ENCODE measurements at places on chromosomes 5 and 9.

DNA sequence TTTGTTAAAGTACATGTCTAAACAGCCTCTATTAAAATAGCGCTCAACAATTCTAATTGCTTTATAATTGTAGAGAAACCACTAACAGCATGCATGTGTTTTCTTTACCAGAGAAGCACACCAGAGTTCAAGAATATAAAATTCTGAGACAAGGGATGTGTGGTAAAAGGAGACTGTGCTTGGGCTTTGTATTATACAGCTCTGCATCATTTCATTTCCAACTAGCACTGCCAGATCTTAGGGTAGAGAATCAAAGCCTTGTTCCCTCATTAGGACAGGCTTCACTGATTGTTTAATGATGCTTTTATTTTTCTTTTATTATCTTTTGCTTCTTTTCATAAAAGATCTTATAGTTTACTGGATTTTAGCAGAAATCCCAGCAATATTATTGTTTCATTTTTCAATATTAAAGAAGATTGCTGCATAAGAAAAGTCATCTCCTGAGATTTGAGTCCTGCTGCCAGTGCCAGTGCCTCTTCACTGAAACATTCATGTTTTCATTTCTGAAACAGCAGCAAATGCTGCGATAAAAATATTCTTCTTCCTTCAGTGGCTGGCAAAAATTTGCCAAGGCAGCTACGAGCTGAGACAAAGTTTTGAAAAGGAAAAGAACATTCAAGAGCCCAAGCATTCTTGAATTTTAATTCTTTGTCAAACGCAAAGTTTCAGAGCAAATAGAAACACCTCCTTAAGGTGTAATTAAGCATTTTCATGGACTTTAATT lies 491.0 kb upstream of the PIK3R1 start:
- DNase-seq: no peak

- DNase-seq: no peak
Observed at GRCh38 chr9:3125602-3126405, 281.9 kb upstream of the PUM3 start.

- no peak for DNase-seq
Observed at GRCh38 chr9:137569609-137570203, 9.0 kb downstream of the DPH7 start.

GRCh38 chr5:878125-878524 lies 14.5 kb downstream of the BRD9 start:
- DNase-seq: no peak

DNA sequence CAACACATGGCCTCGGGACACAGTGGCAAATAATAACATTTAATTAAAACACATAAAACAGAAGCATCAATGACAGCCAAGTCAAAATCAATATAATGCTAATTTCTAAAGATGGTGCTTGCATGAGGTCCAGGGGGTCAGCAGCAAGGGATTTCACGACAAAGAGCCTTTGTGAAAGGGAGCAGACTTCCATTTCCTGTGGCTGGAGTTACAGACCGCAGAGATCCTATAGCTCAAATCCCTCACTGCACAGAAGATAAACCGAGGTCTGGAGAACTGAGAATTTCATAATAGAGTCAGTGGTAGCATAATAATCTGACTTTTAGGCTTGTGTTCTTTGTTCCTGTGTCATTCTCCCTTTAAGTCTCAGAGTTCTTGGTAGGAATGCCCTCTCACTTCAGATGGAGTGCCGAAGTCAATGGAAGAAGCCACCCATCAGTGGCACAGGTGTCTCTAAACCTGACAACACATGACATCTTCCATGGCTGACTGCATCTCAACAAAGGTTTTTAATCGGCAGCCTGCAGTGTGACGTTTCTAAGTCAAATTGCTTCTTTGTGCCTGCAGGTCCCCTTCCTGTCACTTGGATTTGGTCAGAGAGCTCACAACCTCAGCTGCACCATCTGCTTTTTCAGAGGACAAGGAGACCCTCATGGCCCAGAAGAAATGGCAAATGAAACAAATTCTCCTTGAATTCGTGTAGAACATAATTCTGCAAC lies 67.4 kb downstream of the CARTPT start:
- peak; percentile 57 for DNase-seq

- no peak for DNase-seq
Observed at GRCh38 chr5:102591650-102592049, 92.8 kb upstream of the SLCO6A1 start.

- DNase-seq: no peak
Observed at GRCh38 chr9:76649894-76650293, 114.3 kb upstream of the PCA3 start.

GRCh38 chr5:168867241-168867640 lies 288.1 kb upstream of the PANK3 start:
- DNase-seq: no peak

DNA sequence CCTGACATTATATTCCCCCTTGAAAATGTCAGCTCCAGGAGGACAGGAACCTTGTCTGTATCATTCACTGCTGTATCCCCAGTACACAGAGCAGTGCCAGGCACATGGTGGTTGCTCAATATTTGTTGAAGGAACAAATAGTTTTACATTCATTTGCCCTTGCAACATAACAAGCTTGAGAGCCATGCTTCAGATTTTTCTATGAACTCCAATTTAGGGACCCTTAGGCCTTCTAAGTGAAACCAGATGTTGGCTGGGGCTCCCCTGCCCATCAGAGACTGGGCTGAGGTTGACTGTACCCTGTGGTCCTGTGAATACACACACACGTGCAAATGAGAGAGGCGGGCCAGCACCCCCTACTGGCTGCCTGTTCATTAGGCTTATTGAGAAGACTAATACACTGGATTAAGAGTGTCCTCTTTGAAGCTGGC lies 214.9 kb upstream of the WWC1 start:
- no peak for DNase-seq

DNA sequence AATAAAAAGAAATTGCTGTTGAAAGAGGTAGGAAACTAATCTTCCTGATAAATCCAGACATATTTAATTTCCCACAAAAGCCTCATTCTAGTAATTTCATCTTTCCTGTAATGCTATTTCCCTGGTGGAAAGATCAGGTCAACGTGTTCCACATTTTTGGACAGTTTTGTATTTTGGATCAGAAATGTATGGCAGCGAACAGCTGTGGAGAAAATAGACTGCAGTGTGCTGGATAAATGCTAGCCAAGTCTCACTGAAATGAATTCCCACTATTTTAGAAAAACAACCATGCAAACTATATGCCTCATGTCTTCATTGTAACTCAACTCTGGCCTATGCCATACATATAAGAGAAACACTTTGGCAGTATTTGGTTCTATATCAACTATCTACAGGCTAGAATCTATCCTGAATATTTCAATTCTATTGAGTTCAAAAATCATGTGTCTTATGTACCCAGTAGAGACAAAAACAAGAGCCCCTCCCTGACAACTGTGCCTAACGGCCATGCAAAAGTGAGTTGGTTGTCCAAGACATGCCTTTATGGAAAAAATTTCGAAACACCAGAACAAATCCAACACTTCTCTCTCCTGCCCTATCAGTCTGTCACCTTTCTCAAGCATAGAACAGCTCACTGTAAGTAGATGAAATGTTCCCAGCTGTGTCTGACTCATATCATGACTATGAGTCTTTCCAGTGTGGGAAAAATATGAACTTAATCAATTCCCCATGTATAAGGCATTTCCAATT lies 191.3 kb upstream of the NREP start:
- DNase-seq: no peak

- no peak for DNase-seq
Observed at GRCh38 chr5:126810596-126811380, 33.9 kb downstream of the LMNB1 start.

GRCh38 chr5:177430140-177430951 lies 3.9 kb downstream of the GRK6 start:
- no peak for DNase-seq

GRCh38 chr5:110968246-110969005 lies 103.1 kb upstream of the TSLP start:
- no peak for DNase-seq

GRCh38 chr5:74977471-74977870 lies 74.9 kb downstream of the GCNT4 start:
- DNase-seq: no peak

GRCh38 chr9:91193658-91194391 lies 167.9 kb downstream of the AUH start:
- no peak for DNase-seq

- no peak for DNase-seq
Observed at GRCh38 chr5:131396015-131396414, 132.2 kb downstream of the CDC42SE2 start.

- no peak for DNase-seq
Observed at GRCh38 chr5:15938961-15939360, 240.6 kb downstream of the MARCHF11 start.

DNA sequence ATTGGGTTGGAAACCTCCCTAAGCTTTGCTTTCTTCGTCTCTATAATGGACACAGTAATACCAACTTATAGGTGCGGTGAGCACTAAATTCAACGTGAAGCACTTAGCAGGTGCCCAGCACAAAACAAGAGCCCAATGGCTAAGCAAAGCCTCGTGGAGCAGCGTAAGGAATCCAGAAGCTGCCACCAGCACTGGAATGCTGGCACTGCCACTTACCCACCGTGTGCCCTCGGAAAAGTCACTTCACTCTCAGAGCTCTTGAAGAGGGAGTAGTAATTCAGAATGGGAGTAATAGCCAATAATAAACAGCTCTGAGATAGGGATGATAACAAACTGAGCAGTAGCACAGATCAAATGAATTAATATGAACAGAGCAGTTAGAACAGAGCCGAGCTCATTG lies 16.4 kb downstream of the DAP start:
- DNase-seq: no peak

DNA sequence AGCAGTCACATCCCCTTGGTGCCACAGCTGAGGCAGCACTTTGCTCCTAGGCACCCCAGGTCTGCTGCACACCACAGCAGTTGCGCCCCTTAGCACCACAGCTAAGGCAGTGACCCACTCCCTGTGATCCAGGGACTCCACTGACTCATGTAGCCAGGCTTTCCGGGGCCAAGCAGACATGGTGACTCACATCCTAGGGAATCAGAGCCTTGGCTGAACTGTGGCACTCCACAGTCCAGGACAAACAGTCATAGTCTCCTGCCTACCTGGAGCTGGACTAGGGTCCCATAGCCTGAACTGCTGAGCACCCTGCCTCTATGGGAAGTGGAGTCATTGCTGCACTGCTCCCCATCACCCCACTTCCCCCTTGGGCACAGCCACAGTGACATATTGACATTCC lies 338.7 kb downstream of the NPR3 start:
- no peak for DNase-seq

- DNase-seq: no peak
Observed at GRCh38 chr5:62296998-62297397, 9.0 kb upstream of the KIF2A start.

GRCh38 chr9:29311221-29311620 lies 1737.9 kb upstream of the C9orf72 start:
- DNase-seq: no peak

- DNase-seq: no peak
Observed at GRCh38 chr9:135489188-135489906, 9.8 kb downstream of the PPP1R26 start.

DNA sequence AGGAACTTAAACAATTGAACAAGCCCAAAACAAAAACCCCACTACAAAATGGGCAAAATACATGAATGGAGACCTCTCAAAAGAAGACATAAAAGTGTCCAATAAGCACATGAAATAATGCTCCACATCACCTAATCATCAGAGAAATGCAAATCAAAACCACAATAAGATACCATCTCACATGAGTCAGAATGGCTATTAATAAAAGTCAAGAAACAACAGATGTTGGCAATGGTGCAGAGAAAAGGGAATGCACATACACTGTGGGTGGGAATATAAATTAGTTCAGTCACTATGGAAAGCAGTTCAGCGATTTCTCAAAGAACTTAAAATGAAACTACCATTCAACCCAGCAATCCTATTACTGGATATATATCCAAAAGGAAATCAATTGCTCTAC lies 337.4 kb upstream of the GRIA1 start:
- no peak for DNase-seq

- DNase-seq: no peak
Observed at GRCh38 chr5:80777347-80778287, 122.8 kb upstream of the DHFR start.

GRCh38 chr9:122374885-122375420 lies 4.1 kb downstream of the PTGS1 start:
- no peak for DNase-seq

DNA sequence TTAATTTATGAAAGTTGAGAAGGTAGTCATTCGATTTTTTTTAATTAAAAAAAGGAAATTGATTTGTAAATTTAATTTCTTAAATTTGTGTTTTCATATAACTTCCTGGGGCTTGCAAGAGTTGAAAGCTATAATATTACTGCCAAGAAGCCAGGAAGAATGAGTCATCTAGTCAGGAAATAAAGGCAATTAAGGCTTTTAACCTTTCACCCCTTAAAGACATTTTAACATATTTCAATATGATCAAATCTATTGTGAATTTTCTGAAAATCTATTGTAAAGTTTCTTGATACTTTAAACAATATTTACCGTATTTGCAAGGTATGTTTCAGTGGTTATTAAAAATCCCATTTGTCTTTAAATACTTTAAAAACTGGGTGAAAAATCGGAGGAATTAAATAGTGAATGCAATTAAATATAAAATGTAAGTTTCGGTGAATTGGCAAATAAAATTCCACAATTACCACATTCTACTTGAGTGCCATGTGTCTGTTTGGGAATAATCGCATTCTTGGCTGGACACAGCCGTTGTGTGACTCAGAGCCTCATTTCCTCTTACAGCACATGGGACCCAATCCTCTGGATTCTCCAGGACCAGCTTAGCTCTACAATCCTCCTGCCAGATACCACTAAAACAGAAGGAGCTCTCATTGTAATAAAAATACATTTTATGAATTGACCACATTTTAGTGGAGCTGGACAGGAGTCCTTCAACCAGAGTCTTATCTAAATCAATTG lies 310.7 kb downstream of the HCN1 start:
- no peak for DNase-seq

DNA sequence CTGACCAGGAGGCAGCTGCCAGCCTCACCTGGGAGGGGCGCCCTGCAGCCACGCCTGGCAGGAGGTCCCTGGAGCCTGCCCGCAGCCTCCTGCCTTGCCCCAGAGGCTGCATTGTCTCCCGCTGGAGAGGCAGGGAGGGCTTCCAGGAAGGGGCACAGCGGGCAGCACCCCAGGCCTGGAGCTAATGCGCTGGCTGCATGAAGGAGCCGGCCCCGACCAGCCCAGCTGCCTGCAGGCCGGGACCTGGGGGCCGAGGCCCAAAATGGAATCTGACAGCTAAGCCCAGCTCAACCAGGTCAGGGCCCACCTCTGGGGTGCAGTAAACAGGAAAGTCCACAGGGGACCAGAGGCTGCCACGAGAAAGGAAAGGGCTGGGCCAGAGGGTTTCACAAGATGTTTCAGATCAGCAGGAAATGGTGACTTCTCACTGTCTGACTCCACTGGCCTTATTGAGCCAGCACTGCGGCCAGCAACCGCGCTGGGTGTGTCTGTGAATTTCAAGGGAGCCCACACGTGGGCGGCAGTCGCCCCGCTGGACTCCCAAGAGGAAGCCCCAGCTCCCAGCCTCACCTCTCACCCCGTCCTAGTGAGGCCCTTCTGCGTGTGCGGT lies 18.6 kb upstream of the NOTCH1 start:
- no peak for DNase-seq

- DNase-seq: no peak
Observed at GRCh38 chr9:27431543-27432147, 92.4 kb upstream of the IFNK start.

- DNase-seq: no peak
Observed at GRCh38 chr5:64634997-64635686, 55.2 kb upstream of the SHISAL2B start.
